ENCODE measurements at places on chromosomes 11 and 22.
A peak's percentile ranks its signal among the peaks of the same experiment; 100 is the strongest.

- DNase-seq: no peak
These were observed 99.4 kb downstream of the PDE3B start for GRCh38 chr11:14742849-14743559.

DNA sequence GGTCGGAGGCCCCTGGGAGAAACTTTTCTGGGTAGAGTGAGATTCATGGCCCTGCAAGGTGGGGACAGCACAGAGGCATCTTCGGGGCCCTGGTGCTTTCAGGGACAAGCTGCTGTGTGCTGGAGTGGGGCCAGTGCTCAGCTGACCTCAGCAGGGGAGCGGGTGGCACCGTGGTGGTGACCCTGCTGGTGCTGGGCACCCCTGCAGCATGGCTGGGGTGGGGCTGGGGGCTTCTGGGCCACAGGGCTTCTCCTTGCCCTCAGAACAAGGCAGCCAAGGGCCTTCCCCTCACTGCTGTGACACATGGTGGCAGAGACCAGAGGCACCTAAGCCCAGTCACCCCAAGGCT, 24.9 kb upstream of the GNB1L start:
- no peak for DNase-seq

DNA sequence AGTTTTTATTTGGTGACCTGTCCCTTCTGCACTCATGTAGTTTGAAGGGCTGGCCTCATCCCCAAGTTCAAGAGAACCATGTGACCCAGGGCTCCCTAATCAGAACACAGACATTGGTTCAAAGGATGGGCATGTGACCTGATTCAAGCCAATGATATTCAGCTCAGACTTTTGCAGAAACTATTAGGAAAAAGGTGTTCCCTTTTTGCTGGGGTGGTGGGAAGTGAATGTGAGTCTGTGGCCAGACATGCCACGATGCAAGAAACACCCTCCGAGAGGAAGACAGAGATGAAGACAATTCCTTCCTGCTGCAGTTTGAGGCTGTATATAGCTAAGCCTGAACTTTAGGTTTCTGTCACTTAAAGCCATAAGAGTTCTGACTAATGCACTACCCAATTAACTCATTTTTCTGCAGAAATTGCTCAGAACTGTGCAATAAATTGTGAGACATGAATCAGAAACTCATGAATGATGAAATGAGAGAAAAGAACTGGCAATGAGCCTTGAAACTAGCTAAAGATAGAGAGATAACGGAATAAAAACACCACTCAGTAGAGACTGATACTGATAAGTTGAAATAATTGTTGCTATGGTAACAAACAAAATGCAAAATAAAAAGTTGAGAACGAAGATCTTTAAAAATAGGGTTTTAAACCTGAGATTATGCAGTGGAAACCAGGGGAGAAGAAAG, 9.2 kb upstream of the MAPK1 start:
- peak; percentile 52 for DNase-seq

- DNase-seq: no peak
These were observed 12.1 kb downstream of the P2RY2 start for GRCh38 chr11:73229896-73230875.

DNA sequence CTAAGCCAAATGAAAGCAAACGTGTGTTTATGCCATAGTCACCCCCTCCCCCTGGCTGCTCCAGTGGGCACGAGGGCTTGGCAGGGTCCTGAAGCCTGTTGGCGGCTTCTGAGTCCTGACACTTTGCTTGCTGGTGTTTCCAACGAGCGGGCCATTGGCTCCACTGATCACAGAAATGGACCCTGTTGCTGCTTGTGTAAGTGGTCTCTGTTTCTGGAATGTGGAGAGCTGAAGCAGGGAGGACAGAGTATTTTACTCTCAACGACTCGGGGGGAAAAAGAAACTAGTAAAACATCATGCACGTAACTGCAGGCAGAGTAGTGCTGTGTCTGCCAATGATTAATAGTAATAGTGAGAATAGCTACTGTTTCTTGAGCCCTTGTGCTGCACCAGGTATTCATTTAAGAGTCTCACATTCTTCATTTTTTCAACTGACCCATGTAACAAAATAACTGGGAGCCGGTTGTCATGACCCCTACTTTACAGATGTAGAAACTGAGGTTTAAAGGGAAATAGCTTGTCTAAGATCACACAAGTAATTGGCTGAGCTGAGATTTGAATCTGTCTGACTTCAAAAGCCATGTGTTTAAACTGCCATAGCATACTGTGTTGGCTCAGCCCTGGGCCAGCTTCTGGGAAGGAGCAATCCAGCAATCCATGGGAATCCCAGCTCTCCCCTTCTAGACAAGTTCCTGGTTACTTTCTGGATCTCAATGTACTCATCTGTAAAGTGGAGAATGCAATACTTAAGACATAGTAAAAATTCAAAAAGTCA, 526.7 kb downstream of the INSC start:
- no peak for DNase-seq

GRCh38 chr11:10857459-10857708, 469 bp downstream of the ZBED5 start:
- DNase-seq: no peak

GRCh38 chr11:47106798-47107411, 69.8 kb downstream of the ARFGAP2 start:
- no peak for DNase-seq

DNA sequence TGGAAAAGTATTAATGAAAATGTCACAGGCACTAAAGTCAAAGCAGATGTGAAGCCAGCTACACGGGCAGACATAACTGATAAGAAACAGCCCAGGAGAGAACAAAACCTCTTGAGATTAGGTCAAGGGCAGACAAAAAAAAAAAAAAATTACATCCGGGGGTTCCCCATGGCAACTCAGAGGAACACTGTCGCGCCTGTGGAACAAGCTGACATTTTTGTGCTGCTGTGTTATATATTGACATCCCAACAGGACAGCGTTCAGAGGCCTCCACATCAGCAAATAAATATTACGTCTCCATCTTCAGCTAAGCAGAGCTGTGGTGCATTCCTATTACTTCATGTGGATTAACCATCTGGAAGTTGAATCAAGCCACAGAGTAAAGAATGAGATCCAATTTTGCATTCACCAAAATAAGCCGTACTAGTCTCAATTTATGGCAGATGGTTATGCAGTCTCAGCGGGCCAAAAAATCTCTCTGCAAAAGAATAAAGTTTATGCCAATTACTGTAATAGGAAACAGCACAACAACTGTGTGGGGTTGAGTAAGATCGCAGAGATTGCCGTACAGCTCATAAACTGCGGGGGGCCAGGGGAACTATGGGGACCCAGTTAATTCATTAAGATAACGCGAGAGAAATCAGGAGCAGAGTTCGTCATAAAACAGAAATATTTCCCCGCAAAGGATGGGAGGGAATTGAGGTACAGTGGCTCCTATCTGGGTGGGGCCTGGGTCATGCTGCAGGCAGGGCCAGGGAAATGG, 41.3 kb upstream of the MN1 start:
- peak; percentile 57 for DNase-seq

DNA sequence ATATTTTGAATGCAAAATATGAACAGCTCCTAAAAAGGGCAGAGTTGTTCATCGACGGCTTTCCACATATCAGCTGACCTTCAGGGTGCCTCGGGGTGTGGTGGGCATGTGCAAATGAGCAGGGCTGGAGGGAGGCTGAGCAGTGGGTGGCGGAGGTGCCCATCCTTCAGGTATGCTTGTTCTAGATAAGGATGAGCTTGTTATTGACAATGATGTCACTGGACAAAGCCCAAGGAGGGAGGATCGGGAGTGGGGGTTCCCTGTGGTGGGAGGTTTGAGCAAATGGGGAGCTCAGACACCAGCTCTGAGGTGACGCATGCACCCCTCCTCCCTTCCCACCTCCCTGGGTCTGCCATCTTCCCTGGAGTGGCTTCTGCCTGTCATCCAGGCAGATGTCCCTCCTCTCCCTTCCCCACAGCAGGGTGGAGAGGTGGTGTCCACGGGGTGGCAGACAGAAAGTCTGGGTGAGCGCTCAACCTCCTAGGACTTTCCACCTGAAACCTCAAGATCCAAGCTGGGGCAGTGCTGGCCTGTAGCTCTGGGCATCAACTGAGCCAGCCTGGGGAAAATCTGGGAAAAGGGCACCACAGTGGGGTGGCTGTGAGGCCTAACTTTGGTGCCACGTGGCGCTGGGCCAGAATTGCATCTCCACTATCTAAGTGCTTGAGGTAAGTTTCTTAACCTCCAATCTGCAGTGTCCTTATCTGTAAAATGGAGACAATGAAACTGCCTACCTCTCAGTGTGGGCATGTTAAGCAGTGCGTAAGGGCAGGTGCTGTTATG, 106.3 kb upstream of the THY1 start:
- no peak for DNase-seq

- no peak for DNase-seq
These were observed at the start of gene ADAMTS15 for GRCh38 chr11:130448416-130449309. TSS of gene ADAMTS15 (plus strand) at chr11:130448645. CDS start at chr11:130448974, 329 bp downstream.

GRCh38 chr22:38728871-38729796, 23.4 kb downstream of the GTPBP1 start:
- DNase-seq: no peak

GRCh38 chr11:3902441-3902840, 47.0 kb downstream of the STIM1 start:
- no peak for DNase-seq

- no peak for DNase-seq
These were observed 52.4 kb downstream of the PICALM start for GRCh38 chr11:86016451-86016850.

GRCh38 chr11:6083129-6083528, 24.4 kb upstream of the OR56B4 start:
- no peak for DNase-seq

- DNase-seq: no peak
These were observed 273.3 kb downstream of the BUD13 start for GRCh38 chr11:116499396-116500003.

DNA sequence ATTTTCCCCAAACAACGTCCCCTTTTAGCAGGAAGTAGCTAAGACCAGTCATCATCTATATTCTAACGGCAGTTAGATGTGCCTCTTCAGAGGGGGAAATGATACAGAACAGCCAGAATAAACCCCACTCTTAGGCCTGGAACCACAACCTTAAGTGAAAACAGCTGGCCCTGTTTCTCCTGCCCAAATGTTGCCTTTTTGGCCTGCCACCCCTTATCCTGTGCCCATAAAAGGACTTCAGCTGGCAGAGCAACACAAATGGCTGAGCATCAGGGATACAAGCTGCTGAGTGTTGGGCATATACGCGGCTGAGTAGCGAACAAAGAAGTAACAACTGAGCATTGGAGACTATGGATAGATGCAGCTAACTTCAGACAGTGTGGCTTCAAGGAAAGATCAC, 1491.4 kb downstream of the LRRC4C start:
- DNase-seq: no peak

DNA sequence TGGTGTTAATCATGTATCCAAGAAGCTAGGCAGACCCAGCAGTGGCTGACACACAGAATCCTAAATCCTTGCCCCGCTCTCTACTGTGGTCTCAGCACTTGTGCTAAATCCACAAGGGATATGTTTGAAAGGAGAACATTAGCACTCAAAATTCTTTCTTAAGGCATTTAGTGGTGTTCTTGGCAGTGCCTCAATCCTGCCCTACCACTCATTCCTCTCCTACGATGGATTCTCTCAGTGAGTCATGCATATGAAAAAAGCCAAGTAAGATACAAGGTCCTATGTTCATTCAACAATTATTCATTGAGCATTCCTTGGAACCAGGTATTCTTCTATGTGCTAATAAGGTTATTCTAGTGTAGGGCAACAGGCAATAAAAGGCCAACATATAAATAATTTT, 31.2 kb downstream of the RRP8 start:
- DNase-seq: peak; percentile 61

DNA sequence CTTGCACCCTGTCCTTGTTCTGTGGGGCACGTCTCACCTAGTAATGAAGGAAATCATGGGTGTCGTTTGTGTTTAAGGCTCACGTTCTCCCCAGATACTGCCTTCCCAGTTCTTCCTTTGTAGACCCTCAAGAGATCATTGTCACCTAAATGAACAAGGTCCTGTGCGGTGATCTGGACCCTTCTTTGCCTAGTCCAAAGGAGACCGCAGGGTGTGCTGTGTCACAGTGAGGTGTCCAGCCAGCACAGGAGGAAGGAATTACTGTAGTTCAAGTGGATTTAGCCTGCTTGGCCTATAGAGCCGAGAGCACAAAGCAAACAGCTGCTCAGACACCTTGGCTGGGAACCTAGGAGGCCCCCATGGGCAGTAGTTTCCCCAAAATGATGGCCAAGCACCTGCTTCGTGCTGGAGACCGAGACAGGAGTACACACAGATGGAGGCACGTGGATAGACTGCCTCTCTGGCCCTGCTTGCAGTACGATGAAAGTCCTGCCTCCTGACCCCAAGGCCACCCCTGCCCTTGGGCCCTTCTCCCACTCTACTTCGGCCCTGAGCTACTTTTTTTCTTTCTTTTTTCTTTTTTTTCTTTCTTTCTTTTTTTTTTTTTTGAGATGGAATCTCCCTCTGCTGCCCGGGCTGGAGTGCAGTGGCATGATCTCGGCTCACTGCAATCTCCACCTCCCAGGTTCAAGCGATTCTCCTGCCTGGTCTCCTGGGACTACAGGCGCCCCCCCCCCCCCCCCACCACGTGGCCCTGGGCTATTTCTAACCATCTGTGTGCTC, 19.4 kb upstream of the PPFIA1 start:
- no peak for DNase-seq

DNA sequence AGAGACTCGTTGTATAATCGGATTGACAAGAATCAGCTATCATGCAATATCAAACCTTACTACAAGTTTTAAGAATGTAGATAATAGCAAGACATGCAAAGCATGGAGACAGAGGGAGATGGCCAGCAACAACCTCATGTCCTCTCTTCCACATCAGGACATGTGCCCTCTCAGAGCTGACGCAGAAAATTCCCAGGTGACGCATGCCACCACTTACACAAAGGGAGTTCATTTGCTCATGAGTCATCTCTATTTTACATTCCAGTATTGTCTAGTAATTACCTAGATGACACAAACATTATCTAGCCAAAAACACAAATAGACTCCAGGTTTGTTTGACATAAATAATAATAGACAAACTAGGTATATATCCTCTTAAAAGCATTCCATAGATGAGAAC, 38.1 kb upstream of the OPCML start:
- no peak for DNase-seq

DNA sequence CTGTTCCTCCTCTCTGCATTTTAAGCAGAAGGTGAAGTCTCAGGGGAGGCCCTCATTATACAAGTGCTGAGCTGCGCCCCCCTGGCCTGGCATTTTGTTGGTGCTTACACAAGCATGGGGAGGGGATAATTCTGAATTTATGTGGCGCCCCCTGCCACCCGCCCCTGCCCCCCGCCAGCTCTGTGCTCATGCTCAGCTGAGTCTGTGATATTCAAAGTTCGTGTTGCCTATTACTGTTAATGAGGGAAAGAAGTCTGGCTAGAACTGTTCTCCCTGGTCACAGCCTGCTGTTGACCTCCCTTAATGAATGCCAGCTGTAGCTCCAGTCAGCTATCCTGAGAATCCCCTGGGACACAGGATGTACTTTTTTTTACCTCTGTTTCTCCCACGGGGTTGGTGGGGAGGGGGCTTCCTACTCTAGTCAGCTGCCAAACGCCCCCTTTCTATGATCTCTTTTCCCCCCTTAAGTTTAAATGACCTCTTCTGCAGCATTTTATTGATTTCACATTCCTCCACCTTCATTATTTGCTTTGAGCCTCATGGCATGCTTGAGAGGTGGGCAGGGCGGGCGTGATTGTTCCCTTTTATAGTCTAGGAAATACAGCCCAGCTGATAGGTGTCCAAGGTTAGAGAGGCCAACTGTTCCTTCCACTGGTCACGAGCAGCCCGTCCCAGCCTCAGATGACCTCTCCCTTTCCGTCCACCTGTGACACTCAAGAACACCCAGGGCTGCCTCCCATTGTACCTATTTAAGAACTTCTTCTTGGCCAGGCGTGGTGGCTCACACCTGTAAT, 12.2 kb downstream of the USP2 start:
- DNase-seq: no peak

- DNase-seq: no peak
These were observed 18.8 kb downstream of the CYP2D6 start for GRCh38 chr22:42111798-42112197.
